ENCODE measurements at places on chromosomes 5 and 9.

- DNase-seq: no peak
Measured at GRCh38 chr9:6106711-6107339, 91.4 kb upstream of the RANBP6 start.

DNA sequence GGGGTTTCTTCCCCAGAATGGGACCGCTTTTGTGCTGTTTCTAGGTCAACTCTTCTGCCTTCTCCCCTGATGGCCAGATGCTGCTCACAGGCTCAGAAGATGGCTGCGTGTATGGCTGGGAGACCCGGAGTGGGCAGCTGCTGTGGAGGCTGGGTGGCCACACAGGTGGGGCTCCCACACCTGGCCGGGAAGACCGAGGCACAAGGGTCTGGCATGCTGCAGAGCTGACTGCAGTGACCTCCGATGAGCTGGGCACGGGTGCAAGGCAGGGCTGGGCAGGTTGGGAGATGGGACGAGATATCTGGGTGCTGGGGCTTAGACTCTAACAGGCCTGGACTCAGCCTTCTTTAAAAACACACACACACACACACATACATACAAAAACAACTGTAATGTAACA is 901 bp downstream of the WDR38 start:
- DNase-seq: no peak

- no peak for DNase-seq
Measured at GRCh38 chr5:74670396-74671038, 14.5 kb upstream of the HEXB start.

DNA sequence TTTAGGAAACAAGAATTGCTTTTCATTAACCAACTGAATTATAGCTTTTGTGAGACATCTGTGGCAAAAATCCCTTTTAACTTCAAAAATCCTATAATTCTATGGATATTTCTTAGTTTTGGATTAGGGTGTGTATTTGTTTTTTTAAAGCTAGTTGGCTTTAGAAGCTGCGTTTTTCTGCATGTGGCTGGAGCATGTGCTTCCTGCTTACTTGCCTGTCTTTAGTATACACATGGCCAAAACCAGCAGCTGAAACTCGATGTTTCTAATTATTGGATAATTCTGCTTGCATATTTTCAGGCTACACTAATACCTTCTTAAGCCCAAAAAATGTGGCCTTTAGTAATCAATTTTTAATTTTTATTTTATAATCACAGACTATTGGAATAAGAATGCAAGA is 8.9 kb downstream of the RECK start:
- no peak for DNase-seq

DNA sequence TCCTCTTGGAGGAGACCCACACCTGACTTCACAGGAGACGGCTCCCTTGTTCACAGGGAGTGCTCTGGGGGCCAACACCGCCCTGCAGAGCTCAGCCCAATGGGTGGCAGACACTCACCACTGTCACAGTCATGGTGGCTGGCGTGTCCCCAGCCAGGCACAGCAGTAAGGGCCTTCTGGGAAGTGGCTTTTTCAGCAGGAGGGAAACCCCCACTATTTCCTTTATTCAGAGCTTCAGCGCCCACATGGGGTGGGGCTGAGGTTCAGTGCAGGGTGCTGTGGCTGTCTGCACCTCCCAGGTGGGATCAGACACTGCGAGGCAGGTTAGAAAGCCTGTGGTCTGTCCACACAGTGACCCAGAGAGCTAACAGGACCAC is 3.6 kb upstream of the SNAPC4 start:
- DNase-seq: peak; percentile 33

Measured in stimulated activated CD8-positive, alpha-beta memory T cell treated with anti-CD3 and anti-CD28 coated beads, Interleukin-2, amount 100 ng/mL, for 1 hour (primary cell).